ENCODE measurements at places on chromosomes 3 and 15. TPM values are rescaled to one million over a fixed set of nuclear protein-coding genes. Genes with fewer than 3 reads are reported as not detected.

The ALDH1L1 gene
- total RNA-seq = 21.5 TPM

The GOLGA8J gene
- total RNA-seq = not detected

The CAV3 gene
- total RNA-seq = not detected

The GOLGA8Q gene
- 1.6 TPM for total RNA-seq

The SLC28A1 gene
- total RNA-seq = not detected

The CEP19 gene
- 1.4 TPM for total RNA-seq

The NTRK3 gene
- not detected for total RNA-seq

The NUSAP1 gene
- total RNA-seq = 3.5 TPM

The CFAP92 gene
- total RNA-seq = 0.36 TPM

The GRIP2 gene
- total RNA-seq = 0.07 TPM

The PAQR5 gene
- total RNA-seq = 0.68 TPM

The WDR72 gene
- 0.07 TPM for total RNA-seq

The H1-8 gene
- total RNA-seq = not detected

The SYNM gene
- 0.68 TPM for total RNA-seq

The MUC4 gene
- total RNA-seq = not detected

The NR2E3 gene
- total RNA-seq = 0.14 TPM

The PYGO1 gene
- 2.8 TPM for total RNA-seq

The ESYT3 gene
- total RNA-seq = 0.64 TPM

The GOLGA8N gene
- total RNA-seq = 3.1 TPM

The HTR3E gene
- total RNA-seq = not detected

The GPR62 gene
- total RNA-seq = under 0.01 TPM

The MYO5C gene
- 10.6 TPM for total RNA-seq

The ANKUB1 gene
- 4.1 TPM for total RNA-seq

The ZMYND10 gene
- 0.21 TPM for total RNA-seq

The ZNF80 gene
- total RNA-seq = not detected

The LRRC2 gene
- total RNA-seq = 0.36 TPM

The CELF6 gene
- total RNA-seq = 0.21 TPM

The SEC61A1 gene
- total RNA-seq = 320 TPM

The SLC22A14 gene
- total RNA-seq = 0.57 TPM

The EBLN2 gene
- total RNA-seq = 7.0 TPM

The AAGAB gene
- 74.2 TPM for total RNA-seq

The SKOR1 gene
- total RNA-seq = under 0.01 TPM

The CYP1A1 gene
- total RNA-seq = 3.1 TPM

The RTP4 gene
- total RNA-seq = under 0.01 TPM

The ATP6V1A gene
- 73.1 TPM for total RNA-seq

The DPPA2 gene
- total RNA-seq = not detected

The GATM gene
- total RNA-seq = 2.1 TPM

The TTC23 gene
- 30.5 TPM for total RNA-seq

The ATP10A gene
- 1.00 TPM for total RNA-seq

The MYH15 gene
- total RNA-seq = 0.07 TPM

The PLA2G4D gene
- 0.07 TPM for total RNA-seq

The DUOX1 gene
- 26.7 TPM for total RNA-seq

The HDC gene
- under 0.01 TPM for total RNA-seq
